ENCODE measurements at places on chromosomes 7 and 10.

- no peak for DNase-seq
Measured at GRCh38 chr7:37925620-37926019, 5.2 kb downstream of the EPDR1 start.

- DNase-seq = no peak
Measured at GRCh38 chr10:14366760-14367159, 36.0 kb upstream of the FRMD4A start.

DNA sequence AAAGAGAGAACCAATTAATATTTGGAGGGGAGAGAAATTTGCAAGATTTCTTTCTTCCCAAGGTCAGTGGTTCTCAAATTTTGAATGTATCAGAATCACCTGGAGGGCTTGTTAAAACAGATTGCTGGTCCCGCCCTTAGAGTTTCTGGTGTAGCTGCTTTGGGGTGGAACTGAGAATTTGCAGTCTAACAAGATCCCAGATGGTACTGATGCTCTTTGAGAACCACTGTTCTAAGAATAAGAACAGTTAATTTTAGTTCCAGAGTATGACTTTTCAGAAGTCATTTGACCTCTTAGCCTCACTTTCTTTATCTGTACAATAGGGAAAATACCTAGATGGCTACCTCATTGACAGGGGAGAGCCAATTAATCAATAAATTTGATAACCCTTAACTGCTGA, 161.6 kb downstream of the PRKG1 start:
- no peak for DNase-seq

- no peak for DNase-seq
Measured at GRCh38 chr7:117229350-117229749, 93.5 kb downstream of the WNT2 start.

- DNase-seq = no peak
Measured at GRCh38 chr10:7609556-7609955, 57.2 kb downstream of the ITIH5 start.

DNA sequence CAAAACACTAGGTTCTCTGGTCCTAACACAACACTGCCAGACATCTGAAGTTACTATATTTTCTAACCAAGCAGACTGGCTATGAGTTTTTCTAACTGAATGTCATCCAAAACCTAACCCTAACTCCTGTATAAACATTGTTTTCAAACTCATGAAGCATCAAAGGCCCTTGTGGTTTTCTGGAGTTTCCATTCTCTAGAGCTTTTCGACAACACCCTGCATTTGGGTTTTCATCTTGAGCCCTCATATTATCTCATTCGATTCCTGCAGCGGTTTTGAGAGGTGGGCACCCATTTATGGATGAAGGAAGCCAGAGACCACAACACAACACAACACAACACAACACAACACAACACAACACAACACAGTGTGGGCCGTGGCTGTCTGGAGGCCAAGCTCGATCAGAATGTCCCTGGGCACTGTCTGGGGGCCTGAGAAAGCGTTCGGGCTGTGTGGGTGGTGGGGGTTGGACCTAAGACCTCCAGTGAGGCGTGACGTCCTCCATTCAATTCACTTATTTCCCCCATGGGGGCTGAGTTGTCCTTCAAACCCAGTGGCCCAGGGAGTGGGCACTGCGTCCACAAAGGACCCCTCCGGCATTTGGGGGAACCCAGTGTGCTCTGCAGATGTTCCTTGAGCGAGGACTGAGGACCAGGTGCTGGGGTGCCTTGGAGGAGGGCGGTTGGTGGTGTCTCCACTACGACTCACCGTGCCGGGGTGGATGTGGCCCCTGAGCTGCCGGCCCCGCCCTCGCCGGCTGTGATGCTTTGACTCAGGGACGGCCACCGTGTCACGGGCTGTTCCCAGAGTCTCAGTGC, 490.4 kb downstream of the DNAJB6 start:
- DNase-seq = no peak

DNA sequence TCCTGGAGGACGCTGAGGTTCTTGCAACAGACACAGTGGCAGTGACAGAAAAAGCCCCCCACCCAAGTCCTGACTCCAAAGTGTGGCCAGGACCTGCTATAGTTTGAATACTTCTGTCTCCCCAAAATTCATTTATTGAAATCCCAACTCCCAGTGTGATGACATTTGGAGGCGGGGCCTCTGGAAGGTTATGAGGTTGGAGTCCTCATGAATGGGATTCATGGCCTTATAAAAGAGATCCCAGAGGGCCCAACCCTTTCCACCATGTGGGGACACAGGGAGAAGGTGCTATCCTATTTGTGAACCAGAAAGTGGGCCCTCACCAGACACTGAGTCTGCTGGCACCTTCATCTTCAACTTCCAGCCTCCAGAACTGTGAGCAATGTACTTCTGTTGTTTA, 18.3 kb downstream of the ANXA11 start:
- no peak for DNase-seq

GRCh38 chr7:94011714-94012353, 7.7 kb upstream of the BET1 start:
- no peak for DNase-seq

- no peak for DNase-seq
Measured at GRCh38 chr7:84022684-84023308, 171.8 kb downstream of the SEMA3A start.

- DNase-seq = no peak
Measured at GRCh38 chr7:107480932-107481331, 11.1 kb downstream of the GPR22 start.

DNA sequence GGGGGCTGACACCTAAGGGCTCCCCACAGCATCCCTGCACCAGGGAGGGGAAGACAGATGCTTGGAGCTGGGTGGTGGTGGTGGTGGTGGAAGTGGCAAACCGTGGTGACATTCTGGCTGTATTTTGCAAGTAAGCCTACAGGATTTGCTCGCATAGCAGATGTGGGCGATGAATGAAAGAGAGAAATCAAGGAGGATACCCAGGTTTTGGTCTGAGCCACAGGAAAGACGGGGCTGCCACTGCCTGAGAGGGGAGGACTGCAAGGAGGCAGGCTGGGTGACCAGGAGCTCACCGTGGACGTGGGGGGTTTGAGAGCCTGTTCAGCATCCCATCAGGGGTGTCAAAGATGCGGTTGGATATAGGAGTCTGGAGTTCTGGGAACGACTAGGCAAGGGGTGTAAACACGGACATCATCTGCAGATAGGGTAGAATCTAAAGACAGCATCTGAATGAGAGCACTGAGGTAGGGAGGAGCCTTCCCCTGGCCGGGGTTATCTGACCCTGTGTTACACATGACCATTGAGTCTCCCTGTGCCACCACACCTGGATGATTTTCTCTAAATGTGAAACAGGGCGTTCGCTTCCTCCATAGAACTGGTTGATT, 49.7 kb downstream of the TSPAN15 start:
- no peak for DNase-seq
